Activated T-cell treated with anti-CD3 and anti-CD28 coated beads, Interleukin-2, amount 50 U/mL, for 72 hours (primary cell): ENCODE measurements at places on chromosomes 7 and 10. TPM values are rescaled to one million over a fixed set of nuclear protein-coding genes. Genes with fewer than 3 reads are reported as not detected.

GRCh38 chr10:18231480-18231879 lies 91.3 kb downstream of the CACNB2 start:
- no peaks in the 10 kb centered on the region for H3K27me3 ChIP-seq
- H3K27ac ChIP-seq = no peak overlapping the region
- no peaks in the 10 kb centered on the region for H3K4me1 ChIP-seq
- no peaks in the 10 kb centered on the region for H3K36me3 ChIP-seq
- H3K4me3 ChIP-seq = no peak overlapping the region

GRCh38 chr10:121157998-121158397 lies 306.8 kb downstream of the WDR11 start:
- no peaks in the 10 kb centered on the region for H3K27me3 ChIP-seq
- no peak overlapping the region for H3K27ac ChIP-seq
- no peaks in the 10 kb centered on the region for H3K4me1 ChIP-seq
- no peak overlapping the region for H3K4me3 ChIP-seq

DNA sequence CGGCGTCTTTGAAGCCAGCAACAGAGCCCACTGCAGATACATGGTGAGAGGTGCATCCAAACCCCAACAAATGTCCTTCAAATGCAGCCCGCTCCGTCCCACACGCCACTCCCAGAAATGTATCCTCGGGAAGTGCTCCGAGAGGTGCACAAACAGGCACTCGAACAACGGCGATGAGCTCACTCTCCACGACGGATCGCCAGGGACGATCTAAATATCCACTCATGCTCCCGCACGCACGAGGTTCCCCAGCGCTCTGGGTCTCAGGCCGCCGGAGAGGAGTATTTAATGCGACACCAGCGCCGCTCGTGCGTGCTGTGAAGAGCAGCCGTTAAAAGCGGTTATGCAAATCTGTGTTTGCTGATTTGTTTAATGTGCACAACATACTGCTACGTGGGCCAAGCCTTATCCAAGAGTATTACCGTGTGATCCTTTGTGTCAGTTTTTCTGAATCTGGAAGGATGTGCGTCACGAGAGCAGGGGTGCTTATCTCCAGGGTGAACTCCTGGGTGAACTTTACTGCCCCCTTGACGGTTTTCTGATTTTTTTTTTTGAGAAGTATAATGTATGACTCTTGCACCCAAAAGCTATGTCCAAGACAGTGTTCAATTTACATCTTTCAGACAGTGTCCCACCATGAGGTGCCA lies 48.5 kb upstream of the PPP2R2D start:
- H3K27ac ChIP-seq = no peak overlapping the region
- H3K27me3 ChIP-seq = no peaks in the 10 kb centered on the region

- no peaks in the 10 kb centered on the region for H3K27me3 ChIP-seq
- no peaks in the 10 kb centered on the region for H3K4me1 ChIP-seq
- DNase-seq = no peak
- H3K36me3 ChIP-seq = no peaks in the 10 kb centered on the region
These were observed 64.8 kb upstream of the PRKAR2B start for GRCh38 chr7:106979551-106980357.

GRCh38 chr10:86721232-86721631 lies 35.2 kb upstream of the BMPR1A start:
- H3K36me3 ChIP-seq = no peaks in the 10 kb centered on the region
- no peak overlapping the region for H3K27ac ChIP-seq
- H3K4me3 ChIP-seq = no peak overlapping the region

DNA sequence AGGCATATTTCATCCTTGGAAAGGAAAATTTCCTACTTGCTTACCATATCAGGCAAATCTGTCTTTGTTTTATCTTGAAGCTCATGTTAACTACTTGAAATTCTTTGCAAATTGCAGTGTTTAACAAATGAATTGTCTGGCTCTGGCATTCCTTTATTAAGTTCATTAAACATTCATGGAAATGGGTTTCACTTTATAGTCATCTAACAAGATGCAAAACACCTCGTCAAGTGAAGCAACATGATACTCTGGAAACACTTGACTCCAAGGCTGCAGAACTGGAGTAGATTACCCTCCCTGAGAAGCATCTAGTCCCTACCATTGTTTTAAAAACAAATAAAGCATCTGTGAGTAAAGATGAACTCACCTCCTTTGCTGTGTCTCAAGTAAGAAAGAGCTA lies 1086.9 kb downstream of the NRG3 start:
- no peaks in the 10 kb centered on the region for H3K36me3 ChIP-seq
- H3K27ac ChIP-seq = no peak overlapping the region
- no peak overlapping the region for H3K4me3 ChIP-seq
- no peaks in the 10 kb centered on the region for H3K27me3 ChIP-seq
- H3K4me1 ChIP-seq = no peaks in the 10 kb centered on the region

DNA sequence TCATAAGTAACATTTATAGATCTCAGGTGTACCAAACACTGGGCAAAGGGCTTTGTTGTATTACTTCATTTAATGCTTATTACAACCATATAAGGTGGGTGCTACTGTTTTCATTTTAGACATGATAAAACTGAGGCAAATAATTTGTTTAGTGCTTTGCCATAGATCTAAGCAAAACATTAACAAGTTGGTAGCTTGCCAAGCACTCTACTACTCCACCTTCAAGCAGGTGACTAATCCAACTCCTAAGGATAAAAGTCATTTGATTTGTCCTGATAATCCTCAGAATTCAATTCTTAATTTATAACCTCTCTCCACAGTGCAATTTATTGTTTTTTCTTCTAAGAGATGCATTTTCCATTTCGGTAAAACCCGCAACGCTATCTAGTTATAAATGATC lies 646.4 kb downstream of the GRM8 start:
- H3K36me3 ChIP-seq = no peaks in the 10 kb centered on the region
- H3K4me3 ChIP-seq = no peak overlapping the region
- no peaks in the 10 kb centered on the region for H3K4me1 ChIP-seq
- DNase-seq = no peak

CD36 gene
- total RNA-seq = 0.65 TPM

TMEM196 gene
- not detected for total RNA-seq
